ENCODE measurements at places on chromosomes 6 and 20. TPM values are rescaled to one million over a fixed set of nuclear protein-coding genes. Genes with fewer than 3 reads are reported as not detected.
A peak's percentile ranks its signal among the peaks of the same experiment; 100 is the strongest.

Gene CLDN20
- 0.32 TPM for total RNA-seq

Gene ZBP1
- total RNA-seq: not detected

Gene BPIFB1
- not detected for total RNA-seq

Gene C20orf144
- total RNA-seq: not detected

Gene EGFL8
- 15.0 TPM for total RNA-seq

Gene ULBP1
- total RNA-seq: not detected

Gene LY6G5C
- total RNA-seq: not detected

Gene SYTL3
- 0.85 TPM for total RNA-seq

Gene TSHZ2
- total RNA-seq: not detected

Gene EHMT2
- 47.7 TPM for total RNA-seq

Gene PSORS1C1
- total RNA-seq: not detected

Gene SYCP2L
- 5.6 TPM for total RNA-seq

GRCh38 chr20:53171065-53171464 is 198.9 kb downstream of the TSHZ2 start:
- no peak for DNase-seq

- no peak for DNase-seq
Observed at GRCh38 chr6:27267857-27268434, 20.4 kb downstream of the PRSS16 start.

DNA sequence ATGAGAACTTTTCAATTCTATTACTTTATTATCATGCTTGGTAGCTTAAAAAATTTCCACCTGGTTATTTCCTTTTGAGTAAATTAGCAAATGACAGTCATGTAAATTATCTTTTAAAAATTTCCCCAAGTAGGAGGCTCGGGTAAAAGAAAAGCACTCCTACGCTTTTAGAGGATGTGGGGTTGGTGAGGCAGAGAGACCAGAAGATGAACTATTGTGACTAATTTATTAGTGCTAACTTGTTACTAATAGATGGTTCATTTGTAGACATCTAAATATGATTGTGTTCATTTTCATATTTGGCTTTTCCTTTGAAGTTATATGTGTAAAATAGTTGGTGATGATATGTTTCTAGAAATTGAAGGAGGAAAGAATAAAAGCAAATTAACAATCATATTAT is 27.0 kb downstream of the ZNF292 start:
- no peak for DNase-seq

GRCh38 chr20:23311947-23312506 is 38.6 kb upstream of the NXT1 start:
- DNase-seq: no peak

GRCh38 chr20:38063911-38064530 is 30.5 kb downstream of the RPRD1B start:
- DNase-seq: no peak

- DNase-seq: no peak
Observed at GRCh38 chr6:20154753-20155152, 57.5 kb downstream of the MBOAT1 start.

GRCh38 chr6:12869816-12870432 is 153.4 kb downstream of the PHACTR1 start:
- DNase-seq: no peak

GRCh38 chr20:10670501-10671220 is 3.1 kb downstream of the JAG1 start:
- peak; percentile 24 for DNase-seq

DNA sequence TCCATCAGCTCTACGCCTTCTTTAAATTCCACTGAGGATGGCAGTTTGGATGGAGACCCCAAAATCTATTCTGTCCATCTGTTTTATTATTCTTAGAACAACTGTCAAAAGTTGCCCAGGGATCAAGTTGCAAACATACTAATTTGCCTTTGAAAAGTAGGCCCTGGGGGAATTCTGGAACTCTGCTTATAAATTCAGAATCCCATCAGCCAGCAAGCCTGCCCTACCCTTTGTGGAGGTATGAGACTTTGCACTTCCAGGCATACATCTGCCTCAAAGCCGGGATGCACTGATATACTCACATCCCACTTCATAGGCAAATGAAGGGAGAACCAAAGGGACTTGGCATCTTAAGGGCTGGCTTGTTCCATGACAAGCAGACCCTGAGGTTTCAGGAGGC is 93.6 kb downstream of the INSM1 start:
- DNase-seq: no peak

GRCh38 chr20:49916146-49917002 is 1.0 kb upstream of the SPATA2 start:
- DNase-seq: peak; percentile 67

GRCh38 chr6:139586273-139586672 is 211.8 kb upstream of the CITED2 start:
- DNase-seq: no peak

- DNase-seq: peak; percentile 46
Observed at GRCh38 chr6:11413117-11413687, 124.3 kb upstream of the TMEM170B start.

DNA sequence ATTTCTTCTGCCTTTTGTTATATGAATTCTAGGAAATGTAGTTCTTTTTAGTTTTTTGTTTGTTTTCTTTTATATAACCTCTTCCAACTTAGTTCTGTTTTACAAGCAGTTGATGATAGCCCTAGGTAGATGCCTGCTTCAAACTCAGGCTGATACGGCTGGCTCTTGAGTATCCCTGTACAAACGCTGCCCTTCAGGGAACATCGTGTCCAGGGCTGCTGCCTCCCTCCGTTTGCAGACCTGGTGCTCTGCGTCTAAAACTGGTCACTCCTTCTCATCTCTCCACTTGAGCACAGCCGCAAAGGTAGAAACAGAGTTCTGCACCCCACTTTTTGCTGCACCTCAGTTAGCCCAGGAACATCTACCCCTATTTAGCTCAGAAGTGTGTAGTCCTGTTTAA is 310.1 kb downstream of the PRL start:
- no peak for DNase-seq

DNA sequence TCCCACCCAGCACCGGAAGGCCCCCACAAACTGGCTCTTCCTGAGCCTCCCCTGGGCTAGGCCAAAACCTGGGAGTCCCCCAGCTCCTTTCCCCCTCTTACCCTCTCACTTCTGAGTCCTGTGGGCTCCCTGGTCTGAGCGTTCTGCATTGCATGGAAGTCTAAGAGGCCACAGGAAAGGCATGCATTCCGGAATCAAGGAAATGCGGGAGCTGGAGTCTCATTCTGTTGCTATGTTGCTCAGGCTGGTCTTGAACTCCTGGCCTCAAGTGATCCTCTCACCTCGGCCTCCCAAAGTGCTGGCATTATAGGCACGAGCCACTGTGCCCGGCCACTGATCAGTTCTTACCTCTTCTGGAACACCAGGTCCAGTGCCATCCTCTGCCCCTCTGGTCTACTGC is 45.9 kb downstream of the UBE2V1 start:
- no peak for DNase-seq

DNA sequence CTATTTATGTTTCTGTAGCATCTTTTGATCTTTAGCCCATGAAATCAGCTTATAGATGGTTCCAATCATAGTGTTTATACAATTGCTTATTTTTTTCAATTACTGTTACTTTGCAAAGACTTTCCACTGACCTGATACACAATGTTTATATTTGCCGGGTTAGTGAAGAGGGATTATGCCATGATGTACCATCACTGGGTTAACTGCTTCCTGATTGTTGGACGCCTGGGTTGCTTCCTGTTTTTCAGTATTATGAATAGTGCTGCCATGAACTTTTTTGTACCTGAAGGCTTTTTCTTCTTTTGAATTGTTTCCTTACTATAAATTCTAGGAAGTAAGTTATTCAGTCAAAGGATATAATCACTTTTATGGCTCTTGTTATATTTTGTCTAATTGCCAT is 6.9 kb downstream of the MANBAL start:
- no peak for DNase-seq

- no peak for DNase-seq
Observed at GRCh38 chr6:13467216-13467600, 20.2 kb downstream of the GFOD1 start.

DNA sequence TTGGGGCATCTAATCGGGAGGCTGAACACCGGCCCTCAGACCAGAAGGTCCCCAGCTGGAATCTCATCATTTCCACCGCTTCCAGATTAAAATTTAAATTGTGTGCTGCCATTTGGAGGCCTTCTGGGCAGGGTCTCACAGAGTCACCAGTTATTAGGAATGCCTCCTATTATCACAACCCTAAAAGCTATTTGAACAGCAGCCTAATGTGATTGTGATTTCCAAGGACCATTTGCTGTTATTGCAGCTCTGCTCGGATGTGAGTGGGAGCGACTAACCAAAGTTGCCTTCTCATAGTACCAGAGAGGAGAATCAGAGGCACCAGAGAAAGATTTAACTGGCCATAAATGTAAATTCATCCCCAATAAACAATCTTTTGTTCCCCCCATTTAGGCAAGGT is 277.3 kb downstream of the RNF144B start:
- DNase-seq: no peak

DNA sequence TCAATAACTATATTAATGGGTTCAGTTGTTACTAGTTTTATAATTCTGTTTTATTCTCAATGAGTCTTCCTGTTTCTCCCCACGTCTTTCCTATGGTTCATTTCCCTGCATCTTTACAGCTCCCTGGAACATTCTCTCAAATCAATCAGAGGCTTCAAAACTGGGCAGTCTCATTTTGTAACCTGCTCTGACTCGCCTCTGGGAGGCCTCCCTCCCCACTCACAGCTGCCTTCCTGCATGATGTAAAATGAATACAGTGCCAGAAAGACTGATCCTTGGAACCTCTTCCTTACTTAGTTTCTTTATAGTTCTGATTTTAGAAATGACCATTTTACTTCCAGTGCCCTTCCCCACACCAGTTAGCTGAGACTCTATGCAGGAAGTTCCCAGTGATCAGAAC is 103.9 kb downstream of the ESR1 start:
- no peak for DNase-seq

GRCh38 chr6:142071981-142072380 is 60.7 kb upstream of the GJE1 start:
- DNase-seq: peak; percentile 49

GRCh38 chr6:2497922-2498623 is 252.6 kb downstream of the MYLK4 start:
- no peak for DNase-seq

DNA sequence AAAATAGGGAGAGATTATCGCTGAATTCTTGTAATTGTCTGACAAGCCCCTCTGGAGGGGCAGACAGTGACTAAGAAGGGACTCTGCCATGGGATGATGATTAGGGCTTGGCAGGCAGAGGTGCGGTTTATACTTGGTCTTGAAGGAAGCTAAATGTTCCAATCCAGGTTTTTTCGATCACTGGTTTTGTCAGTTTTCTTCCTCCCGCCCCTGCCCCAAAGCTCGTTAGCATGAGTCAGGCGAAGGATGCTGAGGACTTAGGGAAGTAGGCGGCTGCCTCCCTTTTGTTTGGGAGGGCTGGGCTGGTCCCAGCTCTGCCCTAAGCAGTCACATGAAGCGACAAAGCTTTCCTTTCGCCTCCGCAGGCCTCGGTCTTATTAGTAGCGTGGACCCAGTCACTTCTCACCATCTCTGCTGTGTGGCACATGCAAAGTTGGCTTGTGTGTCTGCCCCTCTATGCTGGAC is 314.2 kb downstream of the CDC5L start:
- DNase-seq: no peak

- no peak for DNase-seq
Observed at GRCh38 chr6:30684386-30685156, 1.9 kb downstream of the PPP1R18 start.

- DNase-seq: no peak
Observed at GRCh38 chr20:57380081-57380750, 11.0 kb upstream of the RBM38 start.

- DNase-seq: no peak
Observed at GRCh38 chr6:161489626-161490306, 215.9 kb upstream of the AGPAT4 start.

- no peak for DNase-seq
Observed at GRCh38 chr6:835476-836160, 142.7 kb upstream of the EXOC2 start.

- DNase-seq: peak; percentile 73
Observed at GRCh38 chr6:42532038-42532669, 31.7 kb upstream of the UBR2 start.

GRCh38 chr6:94367316-94367715 is 948.0 kb upstream of the EPHA7 start:
- peak; percentile 28 for DNase-seq

- peak; percentile 82 for DNase-seq
Observed at GRCh38 chr6:111057074-111057752, 30.1 kb upstream of the SLC16A10 start.

GRCh38 chr20:24744747-24745146 is 204.3 kb upstream of the CST7 start:
- DNase-seq: no peak

DNA sequence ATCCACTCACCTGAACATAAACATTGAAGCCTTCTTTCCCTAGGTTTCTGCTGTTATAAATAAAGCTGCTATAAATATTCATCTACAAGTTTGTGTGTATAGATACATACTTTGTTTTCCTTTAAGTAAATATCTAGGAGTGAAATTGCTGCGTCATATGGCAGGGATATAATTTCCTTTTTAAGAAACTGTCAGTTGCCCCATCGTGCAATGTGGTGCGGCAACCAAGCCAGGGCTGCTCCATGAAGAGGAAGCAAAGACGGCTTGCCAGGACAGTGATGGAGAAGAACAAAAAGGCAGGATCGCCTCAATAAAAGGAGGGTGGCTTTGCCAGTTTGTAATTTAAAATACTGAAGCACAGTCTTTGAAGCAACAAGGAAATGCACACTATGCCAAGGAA is 36.6 kb downstream of the CITED2 start:
- no peak for DNase-seq

DNA sequence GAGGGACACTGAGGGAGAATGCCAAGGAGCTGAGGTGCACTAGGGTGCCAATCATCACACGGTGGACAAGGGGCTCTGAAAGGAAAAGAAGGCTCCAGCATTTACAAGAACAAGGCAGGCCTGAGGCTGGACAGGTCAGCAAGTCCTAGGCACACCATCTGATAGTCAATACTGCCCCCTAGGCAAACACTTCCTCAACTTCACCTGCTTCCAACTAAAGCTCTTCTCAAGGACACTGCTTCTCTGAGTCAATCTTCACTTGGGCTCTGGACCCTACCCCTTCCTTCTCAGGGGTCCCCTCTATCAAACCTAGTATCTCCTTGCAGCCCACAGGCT is 37.7 kb upstream of the SLC4A11 start:
- peak; percentile 67 for DNase-seq
